ENCODE measurements at places on chromosomes 4 and X. TPM values are rescaled to one million over a fixed set of nuclear protein-coding genes. Genes with fewer than 3 reads are reported as not detected.

P2RY4 gene
- total RNA-seq, result 0.18 TPM

GRCh38 chr4:170004651-170005295 is 21.4 kb downstream of the MFAP3L start:
- DNase-seq, result no peak

- no peak for DNase-seq
These were observed 45.4 kb downstream of the ZCCHC13 start for GRCh38 chrX:74349387-74349786.

GRCh38 chr4:152023674-152024073 is 262.9 kb upstream of the GATB start:
- no peak for DNase-seq

- DNase-seq, result no peak
These were observed 7.8 kb upstream of the CLOCK start for GRCh38 chr4:55554453-55555030.

DNA sequence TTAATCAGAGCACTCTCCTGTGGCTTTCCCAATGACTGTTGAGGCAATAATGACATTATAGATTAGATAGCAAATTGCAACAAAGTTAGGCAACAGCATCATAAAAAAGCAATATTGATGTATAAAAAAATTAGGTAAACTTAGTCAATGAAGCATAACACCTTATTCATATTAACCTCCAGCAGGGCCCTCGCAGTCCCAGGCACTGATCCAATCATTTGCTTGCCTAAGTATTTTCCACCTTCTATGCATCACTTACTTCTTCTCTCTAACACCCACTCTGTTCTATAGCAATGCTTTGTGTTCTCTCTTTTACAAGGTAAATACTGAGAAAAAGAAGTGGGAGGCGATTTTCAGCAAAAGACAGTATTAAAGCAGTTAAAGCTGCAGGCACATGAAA is 833.5 kb upstream of the ADGRL3 start:
- DNase-seq, result no peak

DNA sequence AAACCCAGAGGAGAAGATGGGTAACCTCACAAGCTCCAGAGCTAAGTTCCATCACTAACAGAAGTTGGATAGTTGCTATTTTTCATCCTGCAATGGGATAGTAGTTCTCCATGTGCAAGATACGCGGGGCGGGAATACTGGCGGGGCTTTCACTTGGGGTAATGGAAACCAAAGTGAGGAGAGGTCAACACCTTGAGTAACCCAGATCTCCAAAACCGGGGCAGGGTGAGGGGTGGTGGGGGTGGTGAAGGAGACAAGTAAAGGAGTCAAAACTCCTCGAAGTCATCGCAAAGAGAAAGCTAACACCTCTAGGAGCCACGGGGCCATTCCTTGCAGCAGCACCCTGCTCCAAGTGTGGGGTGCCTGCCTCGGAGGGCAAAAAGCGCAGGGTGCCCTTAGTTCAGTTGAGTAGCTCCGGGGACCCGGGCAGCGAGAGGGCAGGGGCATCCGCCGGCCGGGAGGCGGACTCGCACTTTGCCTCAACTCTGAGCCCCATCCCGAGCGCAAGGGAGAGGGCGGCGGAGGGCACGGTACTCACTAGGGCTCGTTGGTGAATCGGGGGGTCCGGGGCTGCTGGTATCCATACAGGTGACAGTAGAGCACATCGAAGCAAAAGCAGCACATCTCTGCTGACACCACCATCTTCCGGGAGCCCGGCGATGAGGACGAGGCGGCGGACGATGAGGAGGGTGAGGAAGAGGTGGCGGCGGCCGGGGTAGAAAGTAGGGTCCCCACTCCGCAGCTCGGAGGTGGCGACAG is 645 bp downstream of the AMMECR1 start:
- peak; percentile 46 for DNase-seq

Measured in left lobe of liver (tissue), 2 donors.